ENCODE measurements at places on chromosomes 4 and X.
A peak's percentile ranks its signal among the peaks of the same experiment; 100 is the strongest.

DNA sequence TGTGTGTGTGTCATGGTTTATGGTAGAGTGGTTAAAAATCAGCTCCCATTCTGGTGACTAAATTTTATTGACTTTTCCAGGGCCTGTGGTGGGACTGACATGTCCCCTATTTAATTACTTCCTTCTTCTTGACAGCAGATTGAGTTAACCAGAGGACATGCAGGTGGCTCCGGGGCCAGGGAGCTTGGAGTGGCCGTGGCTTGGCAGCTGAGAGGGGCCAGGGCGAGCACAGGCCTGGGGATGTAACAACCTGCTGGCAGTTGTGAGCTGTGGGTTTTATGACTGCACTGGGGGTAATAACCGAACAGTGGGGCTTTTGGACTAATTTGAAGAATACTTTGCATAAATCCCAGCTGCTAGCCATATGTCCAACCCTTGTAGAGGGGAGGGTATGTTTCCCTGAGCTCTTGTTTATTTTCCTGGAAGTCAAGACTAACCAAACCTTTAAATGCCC lies 186.0 kb downstream of the MID1IP1 start:
- no peak for DNase-seq

GRCh38 chrX:152927858-152928760 lies 30.2 kb downstream of the ZNF185 start:
- no peak for DNase-seq

- no peak for DNase-seq
These were observed 26.5 kb upstream of the BDH2 start for GRCh38 chr4:103126126-103126525.

DNA sequence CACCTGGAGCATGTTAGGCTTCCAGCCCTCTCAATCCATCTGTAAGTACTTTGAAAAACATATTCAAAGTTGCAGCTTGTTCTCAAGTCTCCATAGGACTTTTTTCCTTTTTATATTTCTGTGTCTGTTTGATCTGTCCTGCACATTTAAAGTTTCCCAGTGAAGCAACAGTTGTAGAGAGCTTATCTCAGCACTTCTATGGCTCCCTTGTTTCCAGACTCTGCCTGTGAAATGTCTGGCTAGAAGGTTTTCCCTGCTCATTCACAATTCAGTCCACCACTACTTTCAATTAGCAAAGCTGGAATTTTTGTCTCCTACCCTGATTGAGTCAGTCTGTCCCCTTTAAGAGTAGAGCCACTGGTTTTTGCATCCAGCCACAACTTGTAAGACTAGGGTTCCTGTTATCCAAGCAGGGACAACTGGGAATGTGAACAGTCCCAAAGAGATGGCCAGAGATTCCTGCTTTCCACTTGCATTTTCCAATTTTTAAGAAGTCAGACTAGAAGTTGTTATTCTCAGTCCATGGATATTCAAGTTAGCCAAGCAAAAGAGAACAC lies 116.1 kb downstream of the GASK1B start:
- DNase-seq: no peak

DNA sequence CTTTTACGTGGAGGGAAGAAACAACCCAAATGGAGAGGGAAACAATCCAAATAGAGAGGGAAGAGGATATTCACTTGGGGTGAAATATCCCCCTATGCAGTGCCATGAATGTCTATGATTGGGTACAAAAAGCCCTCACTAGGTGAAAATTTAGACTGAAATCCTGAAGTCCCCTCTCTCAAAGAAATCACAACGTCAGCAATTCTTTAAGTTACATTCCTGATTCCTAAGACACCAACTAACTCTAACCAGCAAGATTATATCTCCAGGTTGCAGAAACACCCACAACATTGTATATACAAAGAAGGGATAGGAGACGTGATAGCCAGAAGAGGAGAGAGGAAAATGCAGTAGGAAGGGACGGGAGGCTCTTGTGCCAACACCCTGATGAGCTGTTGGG lies 374.3 kb downstream of the DCAF12L2 start:
- no peak for DNase-seq

DNA sequence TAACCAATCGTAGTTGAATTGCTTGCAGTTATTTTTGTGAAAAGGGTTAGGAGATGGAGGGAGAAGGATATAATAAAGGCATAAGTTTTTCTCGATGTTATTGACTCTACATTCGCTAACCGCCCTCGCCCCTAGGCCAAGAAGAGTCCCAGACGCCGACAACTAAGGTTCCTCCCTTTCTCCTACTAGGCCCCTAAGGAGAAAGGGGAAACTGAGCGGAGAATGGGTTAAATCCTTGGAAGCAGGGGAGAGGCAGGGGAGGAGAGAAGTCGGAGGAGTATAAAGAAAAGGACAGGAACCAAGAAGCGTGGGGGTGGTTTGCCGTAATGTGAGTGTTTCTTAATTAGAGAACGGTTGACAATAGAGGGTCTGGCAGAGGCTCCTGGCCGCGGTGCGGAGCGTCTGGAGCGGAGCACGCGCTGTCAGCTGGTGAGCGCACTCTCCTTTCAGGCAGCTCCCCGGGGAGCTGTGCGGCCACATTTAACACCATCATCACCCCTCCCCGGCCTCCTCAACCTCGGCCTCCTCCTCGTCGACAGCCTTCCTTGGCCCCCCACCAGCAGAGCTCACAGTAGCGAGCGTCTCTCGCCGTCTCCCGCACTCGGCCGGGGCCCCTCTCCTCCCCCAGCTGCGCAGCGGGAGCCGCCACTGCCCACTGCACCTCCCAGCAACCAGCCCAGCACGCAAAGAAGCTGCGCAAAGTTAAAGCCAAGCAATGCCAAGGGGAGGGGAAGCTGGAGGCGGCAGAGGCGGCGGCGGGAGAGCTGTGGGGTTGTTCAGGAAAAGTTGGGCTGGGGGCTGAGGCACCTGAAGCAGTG lies 5.9 kb downstream of the ATOH1 start:
- peak; percentile 25 for DNase-seq

GRCh38 chrX:46637938-46638337 lies 64.4 kb downstream of the CHST7 start:
- peak; percentile 47 for DNase-seq

DNA sequence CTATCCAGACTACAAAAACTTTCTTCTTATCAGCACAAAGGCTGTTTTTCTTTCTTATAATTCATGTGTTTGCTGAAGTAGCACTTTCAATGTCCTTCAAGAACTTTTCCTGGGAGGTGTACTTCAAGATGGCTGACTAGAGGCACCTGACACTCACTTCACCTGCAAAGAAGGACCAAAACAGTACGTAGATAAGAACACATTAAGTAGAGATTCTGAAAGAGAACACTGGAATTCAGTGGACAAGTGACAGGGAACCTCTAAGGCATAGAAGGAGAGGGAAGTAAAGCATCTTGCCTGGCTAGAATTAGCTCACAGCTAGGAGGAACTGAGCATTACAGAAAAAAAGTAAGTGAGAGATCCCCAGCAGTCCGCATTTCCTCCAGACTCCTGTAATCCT lies 21.7 kb upstream of the BMP15 start:
- no peak for DNase-seq

GRCh38 chrX:154840856-154841255 lies 6.4 kb upstream of the SMIM9 start:
- peak; percentile 77 for DNase-seq

GRCh38 chrX:24014388-24015018 lies 12.5 kb downstream of the KLHL15 start:
- DNase-seq: no peak

- no peak for DNase-seq
These were observed at the start of gene CLDN22 for GRCh38 chr4:183320211-183321059. Gene CLDN22 (minus strand): TSS chr4:183320276. CDS start chr4:183320218, 58 bp downstream.

- DNase-seq: no peak
These were observed 283.5 kb upstream of the GIMD1 start for GRCh38 chr4:106652095-106652494.

DNA sequence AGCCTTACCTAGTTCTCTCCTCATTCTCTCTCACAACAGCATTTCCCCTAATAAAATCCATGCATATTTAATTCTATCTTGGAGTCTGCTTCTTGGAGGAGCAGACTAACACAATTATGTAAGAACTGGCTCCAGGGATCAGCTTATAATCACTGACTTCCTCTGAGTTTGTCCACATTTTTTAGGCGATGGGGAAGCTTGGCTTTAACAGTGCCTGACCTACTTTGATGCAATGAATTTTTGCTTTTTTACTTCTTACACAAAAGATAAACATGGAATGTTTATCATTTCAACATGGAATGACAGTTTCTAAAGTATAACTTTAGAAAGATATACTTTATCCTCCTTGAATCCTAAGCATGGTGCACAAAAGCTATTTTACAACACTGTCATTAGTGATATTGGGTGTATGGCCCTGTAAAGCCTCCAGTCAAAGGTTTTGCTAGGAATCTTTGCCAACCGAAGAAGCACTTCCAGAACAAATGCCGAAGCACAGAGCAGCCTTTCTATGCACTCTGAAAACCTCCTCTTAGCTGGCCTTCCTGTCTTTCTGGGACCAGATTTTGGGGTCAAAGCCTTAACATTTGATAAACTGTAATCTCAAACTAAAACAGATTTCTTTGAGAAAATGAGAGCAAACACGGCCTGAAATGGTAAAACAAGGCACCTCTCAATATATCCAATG lies 736 bp downstream of the BDH2 start:
- no peak for DNase-seq

- DNase-seq: no peak
These were observed 14.2 kb upstream of the CCDC149 start for GRCh38 chr4:24927049-24927448.

DNA sequence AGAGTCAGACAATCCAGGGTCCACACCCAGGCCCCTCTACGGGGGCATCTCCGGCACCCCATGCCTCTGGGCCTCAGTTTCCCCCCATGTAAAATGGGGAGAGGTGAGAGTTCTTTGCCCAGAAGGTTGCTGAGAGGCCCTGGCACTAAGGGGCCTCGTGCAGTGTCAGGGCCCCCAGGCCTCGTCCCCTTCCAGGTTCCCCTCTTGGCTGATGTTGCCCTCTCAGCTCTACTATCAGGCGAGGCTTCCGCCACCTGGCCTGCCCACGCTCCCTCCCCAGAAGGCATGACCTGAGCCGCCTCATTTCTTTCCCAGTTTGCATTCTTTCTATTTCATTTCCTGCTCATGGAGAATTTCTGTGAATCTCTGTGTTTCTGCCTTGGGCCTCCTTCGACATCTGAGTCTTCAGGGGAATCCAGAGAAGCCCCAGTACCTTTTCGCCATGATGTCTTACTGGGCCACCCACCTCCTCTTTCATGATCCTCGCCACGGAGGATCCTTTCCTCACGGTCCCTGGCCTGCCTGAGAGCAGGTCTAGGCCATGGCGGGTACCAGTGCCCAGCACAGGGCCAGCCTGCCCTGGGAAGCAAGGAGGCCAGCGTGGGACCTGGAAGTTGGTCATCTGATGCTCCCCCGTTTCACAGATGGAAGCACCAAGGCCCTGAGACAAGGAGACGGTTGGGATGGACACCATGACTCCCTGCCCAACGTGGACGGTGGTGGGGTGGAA lies 21.9 kb upstream of the MRFAP1 start:
- no peak for DNase-seq

DNA sequence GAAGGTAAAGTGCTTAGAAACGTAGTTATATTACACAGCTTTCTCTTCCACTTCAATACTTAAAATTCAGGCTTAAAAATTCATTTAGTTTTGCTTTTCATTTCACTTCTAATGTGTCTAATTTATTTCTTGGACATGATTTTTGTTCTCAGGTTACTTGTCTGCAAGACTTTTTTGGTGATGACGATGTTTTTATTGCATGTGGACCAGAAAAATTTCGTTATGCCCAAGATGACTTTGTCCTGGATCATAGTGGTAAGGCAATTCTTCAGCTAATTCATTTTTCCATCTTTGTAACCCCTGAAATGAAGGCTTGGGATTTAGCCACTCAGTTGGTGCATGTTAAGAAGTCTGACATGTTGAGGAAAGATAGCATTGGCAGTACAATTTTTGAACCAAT lies 114.7 kb downstream of the DCLK2 start:
- DNase-seq: no peak

DNA sequence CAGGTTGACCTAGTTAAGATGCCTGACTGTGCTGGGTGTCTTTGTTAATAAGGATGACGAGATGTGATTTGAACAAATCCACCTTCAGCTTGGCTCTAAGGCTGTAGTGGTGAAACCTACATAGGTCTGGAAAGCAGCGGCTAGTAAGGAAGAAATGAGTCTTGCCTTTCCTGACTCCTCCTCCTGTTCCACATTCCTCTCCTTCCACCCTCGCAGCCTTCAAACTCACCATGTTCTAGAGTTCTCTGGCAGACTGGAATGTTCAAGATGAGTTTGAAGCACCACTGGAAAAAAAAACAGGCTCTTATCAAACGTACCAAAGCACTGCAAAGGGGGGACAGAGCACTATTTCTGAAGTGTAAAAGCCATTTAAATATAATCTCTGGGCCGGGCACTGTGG lies 395.4 kb downstream of the BMPR1B start:
- DNase-seq: no peak
